ENCODE measurements at places on chromosomes 3 and 15.

DNA sequence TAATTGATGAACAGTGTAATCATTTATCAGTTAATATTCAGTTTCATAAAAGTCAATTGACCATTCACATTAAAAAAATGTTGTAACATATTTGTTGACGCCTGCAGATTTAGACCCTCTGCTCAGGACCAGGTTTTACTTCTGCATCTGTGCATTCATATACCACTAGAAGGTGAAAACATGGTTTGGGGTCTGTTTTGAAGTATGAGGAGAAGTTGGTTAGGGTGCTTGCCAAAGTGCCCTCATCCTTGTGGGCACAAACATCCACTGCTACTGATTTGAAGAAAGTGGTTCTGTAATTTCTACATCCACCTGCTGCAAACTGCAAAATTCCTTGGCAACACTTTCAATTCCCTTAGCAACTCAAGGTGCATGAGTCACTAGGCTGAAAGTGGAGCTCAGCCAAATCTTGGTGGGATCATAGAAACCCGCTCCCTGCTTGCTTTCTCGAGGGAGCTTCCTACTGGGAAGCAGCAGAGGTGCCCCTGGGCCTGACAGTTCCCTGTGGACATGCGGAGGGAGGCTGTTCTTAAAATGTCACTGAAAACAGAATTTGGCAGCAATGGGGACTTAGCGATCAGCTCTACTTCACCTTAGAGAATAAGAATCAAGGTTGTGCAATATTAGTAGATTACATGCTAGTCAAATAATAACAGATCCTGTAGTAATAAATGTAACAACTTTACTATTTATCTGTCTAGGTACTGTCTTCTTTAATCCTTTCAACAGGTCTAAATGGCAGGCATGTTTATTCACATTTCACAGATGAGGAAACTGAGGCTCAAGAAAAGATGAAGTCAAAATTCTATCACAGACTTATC is 301.0 kb upstream of the TBL1XR1 start:
- DNase-seq, result peak; percentile 41

GRCh38 chr3:129605922-129606635 is 397 bp downstream of the PLXND1 start:
- DNase-seq, result no peak

GRCh38 chr3:186182850-186183249 is 74.0 kb upstream of the ETV5 start:
- DNase-seq, result no peak

DNA sequence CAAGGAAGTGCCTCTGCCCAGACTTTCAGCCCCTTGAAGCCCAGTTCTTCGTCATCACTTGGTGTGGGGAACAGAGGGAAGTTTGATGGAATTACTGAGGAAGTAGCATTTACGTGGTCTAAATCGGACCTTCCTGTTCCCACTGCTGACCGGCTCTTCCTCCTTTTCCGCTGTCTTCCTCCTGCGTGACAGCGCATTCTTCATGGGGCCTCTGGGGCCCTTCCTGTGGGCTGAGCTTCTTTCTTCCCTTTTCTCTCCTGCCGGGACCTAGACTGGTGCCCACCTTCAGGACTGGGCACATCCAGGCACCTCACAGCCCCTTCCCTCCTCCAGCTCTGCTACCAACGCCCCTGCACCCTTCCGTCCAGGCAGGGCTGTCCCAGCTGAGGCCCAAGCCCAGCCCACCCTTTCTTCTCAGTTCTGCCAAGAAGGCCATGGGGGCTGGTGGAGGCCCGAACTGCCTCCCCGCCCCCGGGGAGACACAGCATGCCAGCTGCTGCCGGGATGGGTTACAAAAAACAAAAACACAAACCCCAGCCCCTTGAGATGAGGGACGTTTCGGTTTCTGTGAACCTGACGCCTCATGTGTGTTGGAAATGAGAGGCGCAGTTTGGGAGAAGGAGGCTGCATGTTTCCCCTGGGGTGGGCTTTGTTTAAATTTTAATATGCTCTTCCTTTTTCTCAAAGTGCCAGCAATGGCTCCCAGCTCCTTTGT is 19.1 kb downstream of the ZNF710 start:
- DNase-seq, result no peak

- DNase-seq, result peak; percentile 82
These were observed 114.8 kb downstream of the DLG1 start for GRCh38 chr3:197183582-197183981.

Data from DMS79 treated with DMSO at 0.1 percent for 48 hours (cell line).